HFFc6 (cell line): ENCODE measurements at places on chromosomes 4 and X. TPM values are rescaled to one million over a fixed set of nuclear protein-coding genes. Genes with fewer than 3 reads are reported as not detected.

Gene SPATA4
- total RNA-seq, result 0.18 to 0.38 TPM in 2 of 3 replicates, not detected in the other

- DNase-seq, result no peak
Measured at GRCh38 chr4:41360921-41361793, 104.4 kb downstream of the UCHL1 start.

DNA sequence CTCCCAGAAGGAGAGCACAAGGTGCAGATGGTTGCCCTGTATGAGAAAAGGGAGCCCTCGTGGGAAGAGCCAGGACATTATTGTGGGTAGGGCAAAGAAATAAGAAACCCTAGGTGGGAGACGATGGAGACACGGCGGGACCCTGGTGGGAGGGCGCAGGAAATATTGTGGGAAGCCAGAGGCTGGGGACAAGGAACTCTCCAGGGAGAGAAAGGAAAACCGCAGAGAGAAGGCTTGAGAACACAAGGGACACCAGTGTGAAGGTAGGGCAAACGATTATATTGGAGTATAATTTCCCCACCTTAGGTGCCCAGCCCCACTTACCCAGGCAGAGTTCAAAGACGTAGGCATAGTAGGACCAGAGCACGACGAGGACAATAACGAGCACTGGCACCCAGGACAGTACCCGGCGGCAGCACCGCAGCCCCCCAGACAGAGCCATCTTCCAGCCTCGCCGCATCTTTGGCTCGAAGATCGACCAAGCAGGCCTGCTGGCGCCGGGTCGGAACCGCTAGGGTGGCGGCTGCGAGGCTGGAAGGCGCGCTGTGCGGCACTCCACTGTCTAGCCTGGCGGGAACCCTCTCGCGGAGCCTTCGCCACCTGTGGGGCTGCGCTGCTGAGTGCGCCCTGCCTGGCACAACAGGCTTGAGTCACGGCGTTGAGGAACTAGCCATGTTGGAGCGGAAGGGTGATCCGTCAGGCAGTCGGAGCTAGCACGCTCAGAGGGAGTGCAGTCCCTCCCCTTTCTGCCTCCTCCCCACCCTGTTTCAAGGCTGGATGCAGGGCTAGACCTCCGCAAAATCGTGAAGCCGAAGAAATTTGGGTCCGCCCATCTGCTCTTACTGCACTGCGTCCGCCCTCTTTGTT lies at the start of gene ZDHHC15:
ZDHHC15 (minus strand) TSS at position 473 of the 867 bp plus-strand sequence; CDS start at position 460, 13 bp downstream.
- DNase-seq, result no peak

DNA sequence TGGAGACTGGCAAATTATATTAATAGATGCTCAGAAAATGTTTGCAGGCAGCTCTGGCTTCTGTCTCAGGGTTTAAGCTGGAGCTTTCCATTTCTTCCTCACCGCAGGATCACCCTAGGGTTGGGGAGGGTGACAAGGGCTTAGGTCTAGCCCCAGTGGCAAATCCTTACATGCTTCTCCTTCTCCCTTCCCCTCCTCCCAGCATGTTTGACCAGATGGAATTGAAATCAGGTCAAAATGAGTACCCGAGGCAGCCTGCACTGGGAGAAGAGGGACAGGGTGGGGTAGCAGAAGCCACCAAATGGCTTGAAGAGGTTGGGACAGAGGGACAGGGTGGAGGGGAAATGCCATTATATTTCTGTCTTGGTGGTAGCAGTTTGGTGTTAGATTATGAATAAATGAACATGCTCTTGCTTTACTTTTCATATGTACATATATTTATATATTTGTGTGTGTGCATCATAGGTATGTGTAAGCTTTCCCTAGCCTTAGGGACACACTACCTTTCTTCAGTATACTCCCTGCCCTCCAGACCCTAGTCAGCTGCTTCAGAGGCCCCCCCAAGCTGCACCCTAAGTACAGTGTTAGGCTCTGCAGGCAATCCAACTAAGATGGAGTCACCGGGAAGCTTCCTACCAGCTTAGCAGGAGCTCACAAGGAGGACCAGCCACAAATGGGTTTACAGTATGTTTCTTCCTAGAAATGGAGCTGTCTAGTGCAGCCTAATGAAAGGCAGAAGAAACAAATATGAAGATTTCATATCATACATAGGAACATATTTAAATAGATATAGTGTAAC lies 1.8 kb downstream of the TMEM35A start:
- DNase-seq, result no peak

DNA sequence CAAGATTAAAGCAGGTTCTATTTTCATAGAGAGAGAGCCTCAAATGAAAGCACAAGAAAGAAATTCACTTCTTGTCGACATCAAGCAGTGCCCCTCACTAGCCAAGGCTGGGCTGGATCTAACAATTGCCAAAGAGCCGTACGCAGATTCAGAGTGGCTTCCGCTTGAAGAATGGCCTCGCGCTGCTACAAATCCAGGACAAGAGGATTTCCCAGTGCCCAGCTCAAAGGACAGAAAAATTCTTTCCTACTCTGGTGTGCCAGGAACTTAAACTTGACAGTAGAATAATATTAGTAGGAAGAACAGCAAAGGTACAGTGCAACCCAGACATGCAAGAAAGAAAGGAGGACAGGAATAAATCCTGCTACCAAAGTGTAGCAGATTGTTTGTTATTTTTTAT lies 56.5 kb upstream of the PPARGC1A start:
- no peak for DNase-seq

- no peak for DNase-seq
Measured at GRCh38 chr4:30743897-30744296, 23.7 kb downstream of the PCDH7 start.

GRCh38 chr4:39237179-39237578 lies 54.9 kb downstream of the WDR19 start:
- DNase-seq, result no peak

DNA sequence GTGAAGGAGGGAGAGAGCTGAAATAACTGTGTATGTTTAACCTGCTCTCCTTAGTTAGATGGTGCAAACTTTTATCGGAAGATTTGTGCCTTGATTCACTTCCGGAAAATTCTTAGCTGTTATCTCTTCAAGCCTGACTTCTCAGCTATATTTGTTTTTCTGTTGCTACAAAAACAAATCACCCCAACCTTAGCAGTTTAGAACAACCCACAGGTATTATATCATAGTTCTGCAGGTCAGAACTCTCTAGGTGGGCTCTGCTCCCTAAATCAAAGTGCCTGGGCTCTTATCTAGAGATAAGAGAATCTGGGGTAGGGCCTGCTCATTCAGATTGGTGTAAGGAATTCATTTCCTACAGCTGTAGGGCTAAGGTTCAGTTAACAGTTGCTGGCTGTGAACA lies 15.1 kb upstream of the CEP135 start:
- DNase-seq, result no peak

- peak; percentile 36 for DNase-seq
Measured at GRCh38 chr4:37604461-37604860, 81.7 kb downstream of the RELL1 start.

DNA sequence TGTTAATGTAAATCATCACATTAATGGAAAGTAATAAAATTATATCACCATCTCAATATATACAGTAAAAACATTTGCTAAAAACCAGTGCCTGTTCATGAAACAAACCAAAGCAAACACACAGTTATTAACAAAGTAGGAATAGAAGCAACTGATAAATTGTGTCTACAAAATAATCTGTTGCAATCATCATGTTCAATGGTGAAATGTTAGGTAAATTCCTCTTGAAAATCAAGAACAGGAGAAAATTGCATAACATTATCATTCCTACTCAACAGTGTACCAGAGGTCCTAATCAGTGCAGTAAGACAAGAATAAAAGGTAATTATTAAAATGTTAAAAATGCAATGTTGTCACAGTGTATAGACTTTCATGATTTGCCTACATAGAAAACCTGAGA lies 252.3 kb downstream of the TEX13A start:
- no peak for DNase-seq

Gene N4BP2
- 1.4 to 2.1 TPM (median 1.5 TPM) in 3 replicates for total RNA-seq
